ENCODE measurements at places on chromosomes 7 and 10. TPM values are rescaled to one million over a fixed set of nuclear protein-coding genes. Genes with fewer than 3 reads are reported as not detected.
A peak's percentile ranks its signal among the peaks of the same experiment; 100 is the strongest.

- peaks cover 14% of the 10 kb centered on the region for H3K4me1 ChIP-seq
- no peaks in the 10 kb centered on the region for H3K27me3 ChIP-seq
- peak overlapping the region; percentile 56 for H3K4me3 ChIP-seq
Measured at GRCh38 chr7:1026721-1027161, 17.6 kb upstream of the GPR146 start.

DNA sequence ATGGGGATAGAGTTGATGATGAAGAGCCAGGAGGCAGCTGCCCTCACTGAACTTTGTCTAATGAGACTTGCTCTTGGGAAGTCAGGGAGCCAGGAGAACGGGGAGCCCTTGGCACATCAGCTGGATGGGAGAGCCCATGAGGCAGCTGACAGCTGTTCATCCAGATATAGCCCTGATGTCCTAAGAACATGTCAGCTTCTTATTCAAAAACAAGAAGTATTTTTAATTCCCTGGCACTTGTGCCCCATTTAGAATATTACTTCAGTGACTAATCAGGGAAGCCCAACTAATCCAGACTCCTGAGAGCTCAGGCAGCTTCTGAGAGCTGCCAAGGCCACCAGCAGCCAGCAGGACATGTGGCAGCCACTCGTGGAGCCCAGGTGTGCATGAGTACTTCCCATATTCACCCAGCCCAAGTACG, 363.4 kb downstream of the GRID1 start:
- H3K27ac ChIP-seq = no peak overlapping the region
- DNase-seq = no peak
- no peak overlapping the region for H3K4me3 ChIP-seq
- H3K27me3 ChIP-seq = peaks cover 21% of the 10 kb centered on the region
- no peaks in the 10 kb centered on the region for H3K36me3 ChIP-seq

Gene PAX2
- total RNA-seq = not detected

- peak within 1 kb of the TSS; percentile 95 for H3K4me3 ChIP-seq
- H3K27me3 ChIP-seq = peaks cover 7% of the 10 kb centered on the region
- H3K27ac ChIP-seq = peak within 1 kb of the TSS; percentile 84
- peaks cover 11% of the 10 kb centered on the region for H3K36me3 ChIP-seq
- H3K4me1 ChIP-seq = peaks cover 29% of the 10 kb centered on the region
Measured at GRCh38 chr10:87504640-87505365, at the start of gene MINPP1. Gene MINPP1, plus strand, starts transcription at chr10:87504893. Its CDS starts 23 bp downstream, at chr10:87504916.

Gene AGR3
- total RNA-seq = not detected

- no peak for DNase-seq
- H3K36me3 ChIP-seq = no peaks in the 10 kb centered on the region
- no peak overlapping the region for H3K27ac ChIP-seq
- H3K4me3 ChIP-seq = no peak overlapping the region
- no peaks in the 10 kb centered on the region for H3K27me3 ChIP-seq
Measured at GRCh38 chr10:119252051-119252465, 44.7 kb downstream of the GRK5 start.

Gene LIPN
- not detected for total RNA-seq

All from activated naive CD8-positive, alpha-beta T cell treated with anti-CD3 and anti-CD28 coated beads, Interleukin-2, amount 10 ng/mL, durations not matched to agents 7 days and 5 days (primary cell).